D721Med (cell line): ENCODE measurements at places on chromosomes 6 and 20.

DNA sequence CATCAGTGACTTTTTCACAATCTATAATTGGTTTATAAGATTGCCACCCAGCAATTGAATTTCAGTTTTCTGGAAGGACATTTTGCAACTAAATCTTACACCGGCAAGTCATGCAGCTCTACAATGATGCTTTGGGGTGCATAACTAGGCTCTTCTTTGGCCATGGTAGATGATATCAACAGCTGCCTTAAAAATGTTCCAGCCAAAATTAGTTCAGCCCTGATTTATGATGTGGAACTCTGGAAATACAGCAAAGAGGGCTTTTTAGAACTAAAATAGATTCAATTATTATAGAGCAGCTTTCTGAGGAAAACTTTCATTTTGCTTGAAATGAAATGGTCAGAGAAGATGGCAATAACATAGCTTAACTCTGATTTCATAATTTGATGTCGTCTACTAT, 18.4 kb upstream of the MCM9 start:
- DNase-seq: no peak

GRCh38 chr6:122392564-122393350, 6.7 kb upstream of the HSF2 start:
- DNase-seq: no peak

DNA sequence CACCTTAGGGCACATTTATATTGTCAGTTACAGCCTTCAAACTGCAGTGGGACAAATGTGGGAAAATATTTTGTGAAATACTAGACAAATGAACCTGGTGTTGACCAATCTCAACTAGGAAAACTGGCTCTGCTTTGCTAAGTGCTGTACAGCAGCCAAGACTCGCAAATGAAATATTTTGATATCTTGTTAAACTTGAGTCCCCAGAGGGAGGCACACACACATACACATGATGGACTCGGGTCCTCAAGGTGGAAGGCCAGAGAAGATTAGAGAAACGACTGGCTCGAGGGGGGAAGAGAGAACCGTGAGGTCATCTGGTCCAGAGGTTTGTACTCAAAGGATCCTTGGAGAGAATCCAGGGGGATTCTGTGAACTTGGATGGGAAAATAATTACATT, 67.3 kb upstream of the JAG1 start:
- no peak for DNase-seq

DNA sequence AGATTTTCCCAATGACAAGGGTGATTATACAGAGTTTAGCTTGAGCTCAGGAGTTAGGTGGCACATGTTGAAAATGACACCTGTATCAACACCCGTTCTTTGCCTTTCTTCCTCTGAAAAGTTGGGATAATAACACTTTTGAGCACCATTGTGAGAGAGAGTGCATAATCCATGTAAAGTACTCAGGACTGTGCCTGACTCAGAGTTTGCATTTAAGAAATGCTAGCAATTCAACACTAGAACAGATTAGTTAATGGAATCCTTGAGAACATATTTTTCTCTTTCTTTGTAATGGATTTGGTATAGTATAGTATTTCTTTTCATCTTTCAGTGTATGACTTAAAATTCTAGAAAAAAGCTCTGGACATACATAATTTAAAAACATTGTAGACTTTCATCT, 449.2 kb downstream of the GJA1 start:
- DNase-seq: no peak

DNA sequence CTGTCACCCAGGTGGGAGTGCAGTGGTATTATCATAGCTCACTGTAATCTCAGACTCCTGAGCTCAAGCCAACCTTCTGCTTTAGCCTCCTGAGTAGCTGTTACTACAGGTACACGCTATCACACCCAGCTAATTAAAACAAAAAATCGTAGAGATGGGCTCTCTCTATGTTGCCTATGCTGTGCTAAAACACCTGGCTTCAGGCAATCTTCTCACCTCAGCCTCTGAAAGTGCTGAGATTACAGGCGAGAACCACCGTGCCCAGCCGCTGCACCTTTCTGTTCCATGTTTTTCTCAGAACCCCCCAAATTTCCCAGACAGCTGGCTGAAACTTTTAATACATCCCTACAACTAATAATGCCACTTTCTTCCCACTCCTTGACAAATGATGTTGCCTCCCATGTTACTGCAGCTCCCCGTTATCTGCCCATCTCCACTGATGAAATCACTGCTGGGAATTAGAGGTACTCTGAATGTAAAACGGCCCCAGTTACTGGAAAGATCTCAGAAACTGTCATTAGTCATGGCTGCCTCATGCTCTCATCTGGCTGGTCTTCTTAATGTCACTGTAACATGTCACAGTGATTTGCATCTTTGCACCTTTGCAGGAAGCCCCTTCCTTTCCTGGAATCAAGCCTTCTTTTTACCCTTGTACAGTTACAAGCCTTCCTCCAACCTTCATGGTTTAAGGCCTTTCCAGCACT, 697.5 kb downstream of the PRKN start:
- no peak for DNase-seq

- no peak for DNase-seq
Measured at GRCh38 chr6:121697921-121698320, 262.5 kb downstream of the GJA1 start.

- DNase-seq: no peak
Measured at GRCh38 chr6:146336191-146336590, 207.4 kb upstream of the RAB32 start.

DNA sequence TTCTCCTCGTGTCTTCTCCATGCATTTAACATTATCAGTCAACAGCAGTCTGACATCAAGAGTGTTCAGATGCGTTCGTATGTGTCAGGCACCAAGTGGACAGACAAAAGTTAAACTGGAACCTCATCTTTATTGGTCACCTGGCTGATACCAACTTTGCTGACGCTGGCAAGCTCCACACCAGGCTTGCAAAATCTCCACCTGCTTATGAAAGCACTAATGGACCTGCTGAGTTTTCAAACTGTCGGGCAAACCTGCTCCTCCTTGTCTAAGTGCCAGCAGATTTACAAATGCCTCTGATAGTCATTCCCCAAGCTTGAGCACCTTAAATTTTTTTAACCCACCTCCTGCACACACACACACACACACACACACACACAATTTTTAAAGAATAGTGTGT, 27.9 kb upstream of the DSP start:
- no peak for DNase-seq

DNA sequence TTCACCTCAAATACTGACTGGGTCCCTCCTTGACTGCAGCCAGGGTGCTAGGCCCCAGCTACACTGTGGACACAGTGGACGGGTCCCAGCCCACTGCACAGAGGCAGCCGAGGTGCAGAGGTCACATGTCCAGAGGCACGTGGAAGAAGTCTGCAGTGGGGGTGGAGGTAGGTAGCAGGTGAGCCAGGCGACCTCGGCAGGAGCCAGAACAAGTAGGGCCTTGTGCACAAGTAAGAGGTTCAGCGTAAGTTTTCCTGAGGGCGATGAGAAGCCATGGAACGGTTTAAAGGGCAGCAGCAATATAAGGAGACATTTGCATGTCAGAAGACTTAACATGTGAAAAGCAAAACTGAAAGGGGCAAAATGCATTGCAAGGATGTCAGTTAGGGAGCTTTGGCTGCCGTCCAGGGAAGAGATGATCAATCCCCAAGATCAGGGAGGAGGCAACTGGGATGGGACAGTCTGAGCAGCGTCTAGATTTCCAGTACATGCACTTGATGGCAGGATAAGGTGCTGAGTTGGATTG, 49.7 kb upstream of the SNX9 start:
- DNase-seq: no peak

DNA sequence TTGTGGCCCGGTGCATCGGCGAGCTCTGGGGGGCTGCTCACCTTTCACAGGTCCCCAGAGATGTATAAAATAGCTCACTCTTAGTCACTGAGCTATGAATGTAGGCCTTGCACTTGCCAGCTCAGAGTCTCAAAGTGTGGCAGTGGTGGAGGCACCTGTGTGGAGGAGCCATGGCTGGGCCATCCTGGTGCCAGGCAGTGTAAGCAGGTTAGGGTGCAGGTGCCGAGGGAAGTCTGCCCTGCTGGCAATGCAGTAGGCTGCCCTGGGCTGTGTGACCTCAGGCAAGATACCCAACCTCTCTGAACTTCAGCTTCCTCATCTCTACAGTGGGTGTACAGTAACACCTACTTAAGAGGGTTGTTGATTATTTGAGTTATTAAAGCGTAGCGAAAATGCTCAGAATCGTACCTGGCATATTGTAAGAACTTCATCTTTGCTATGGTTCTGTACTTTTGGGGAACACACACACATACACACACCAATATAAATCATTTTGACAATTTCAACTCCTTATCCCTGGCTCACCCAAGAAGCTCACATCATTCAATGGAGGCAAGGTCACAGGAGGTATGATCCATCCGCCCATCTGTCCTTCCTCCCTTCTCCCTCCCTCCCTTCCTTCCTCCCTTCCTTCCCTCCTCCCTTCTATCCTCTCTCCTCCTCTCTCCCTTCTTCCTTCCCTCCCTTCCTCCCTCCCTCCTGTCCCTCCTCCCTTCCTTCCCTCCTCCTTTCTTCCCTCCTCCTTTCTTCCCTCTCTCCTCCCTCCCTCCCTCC, 66.8 kb upstream of the STX16 start:
- DNase-seq: no peak

DNA sequence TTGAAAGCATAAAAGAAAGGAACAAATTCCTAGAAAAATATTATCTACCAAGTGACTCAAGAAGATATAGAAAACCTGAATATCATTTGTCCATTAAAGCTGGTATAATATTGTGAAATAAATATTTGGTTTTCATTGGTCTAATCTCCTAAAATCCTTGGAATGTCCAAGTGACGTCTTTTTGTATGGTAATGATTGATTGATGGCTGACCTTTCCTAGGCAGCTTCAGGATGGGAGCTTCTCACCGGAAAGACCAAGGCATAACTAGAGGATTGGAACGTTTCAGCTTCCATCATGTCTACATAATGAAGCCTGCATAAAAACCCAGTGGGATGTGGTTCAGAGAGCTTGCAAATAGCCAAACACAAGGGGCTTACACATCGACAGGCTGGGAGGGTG, 57.6 kb upstream of the MAN1A1 start:
- no peak for DNase-seq

- no peak for DNase-seq
Measured at GRCh38 chr6:136608991-136609390, 58.8 kb upstream of the MAP7 start.

GRCh38 chr20:46357030-46357514, 48.8 kb upstream of the CDH22 start:
- DNase-seq: no peak

- DNase-seq: no peak
Measured at GRCh38 chr20:6954219-6954618, 186.7 kb downstream of the BMP2 start.

- DNase-seq: no peak
Measured at GRCh38 chr6:26205625-26206574, 118.7 kb downstream of the HFE start.

GRCh38 chr6:71619836-71620235, 266.5 kb upstream of the RIMS1 start:
- DNase-seq: no peak

GRCh38 chr20:31717478-31718201, 5.0 kb downstream of the BCL2L1 start:
- DNase-seq: no peak

- DNase-seq: no peak
Measured at GRCh38 chr6:6795393-6795792, 206.9 kb downstream of the LY86 start.

GRCh38 chr6:152023613-152024012, 216.1 kb downstream of the ESR1 start:
- no peak for DNase-seq

DNA sequence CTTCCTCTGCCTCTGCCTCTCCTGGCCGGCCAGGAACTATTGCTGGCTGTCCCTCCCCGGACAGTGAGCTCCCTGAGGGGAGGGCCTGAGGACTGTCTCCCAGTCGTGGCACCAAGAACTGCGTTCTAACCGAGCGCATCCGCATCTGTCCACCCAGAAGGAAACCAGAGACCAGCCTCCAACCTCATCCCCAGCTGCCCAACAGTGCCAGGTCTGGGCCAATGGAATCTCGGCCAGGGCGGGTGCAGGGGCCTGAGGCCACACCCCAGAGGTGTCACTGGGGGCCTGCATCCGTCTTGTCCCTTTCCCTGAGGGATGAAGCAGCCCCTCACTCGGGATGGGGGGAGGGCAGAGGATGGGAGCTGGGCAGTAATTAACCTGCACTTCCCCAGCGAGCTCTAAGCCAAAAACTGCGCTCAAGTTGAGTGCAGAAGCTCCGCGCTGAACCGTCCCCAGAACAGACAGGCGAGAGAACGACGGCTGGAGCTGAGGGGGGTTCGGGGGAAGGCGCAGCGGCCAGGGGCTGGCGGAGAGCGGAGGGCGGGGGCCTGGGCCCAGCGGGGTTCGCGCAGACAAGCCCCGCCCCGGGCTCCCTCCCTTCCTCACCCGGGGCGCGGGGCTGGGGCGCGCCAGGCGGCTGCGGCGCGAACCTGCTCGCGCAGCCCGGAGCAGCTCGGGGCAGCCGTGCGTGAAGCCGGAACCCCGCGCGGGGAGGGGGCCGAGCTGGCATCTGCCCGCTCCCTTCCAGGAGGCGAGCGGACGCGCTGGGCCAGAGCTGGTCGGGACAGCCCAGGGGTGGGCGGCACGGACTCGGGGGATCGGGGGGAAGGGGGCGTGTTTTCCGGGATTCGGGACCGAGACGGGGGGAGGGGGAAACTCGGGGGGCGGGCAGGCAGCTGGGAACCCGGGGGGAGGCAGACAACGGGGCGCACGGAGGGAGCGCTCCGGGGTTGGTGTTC, 1.4 kb downstream of the TFEB start:
- peak; percentile 77 for DNase-seq

DNA sequence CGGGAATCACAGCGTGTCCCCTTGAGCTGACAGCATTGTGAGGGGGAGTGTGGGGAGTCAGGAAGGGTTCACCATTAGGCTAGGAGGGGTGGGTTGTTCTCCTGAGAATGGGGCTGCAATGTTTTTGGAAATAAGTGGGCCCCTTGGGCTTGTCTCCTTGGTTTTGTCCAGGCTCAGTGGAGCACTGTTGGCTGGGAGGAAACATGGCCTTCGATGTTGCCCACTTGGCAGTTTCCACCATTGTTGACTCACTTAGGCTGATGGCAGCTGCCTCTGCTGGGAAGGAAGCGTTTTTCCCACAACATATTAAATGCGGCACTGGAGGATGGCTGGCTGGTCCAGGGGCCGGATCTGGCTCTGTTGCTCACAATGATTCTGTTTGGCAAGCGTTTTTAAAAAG, 512.1 kb downstream of the QKI start:
- DNase-seq: no peak

GRCh38 chr6:37354526-37355384, 972 bp downstream of the RNF8 start:
- DNase-seq: peak; percentile 20

- no peak for DNase-seq
Measured at GRCh38 chr20:51440589-51440988, 101.9 kb downstream of the NFATC2 start.

- DNase-seq: no peak
Measured at GRCh38 chr20:326645-327185, 1.4 kb downstream of the SOX12 start.

DNA sequence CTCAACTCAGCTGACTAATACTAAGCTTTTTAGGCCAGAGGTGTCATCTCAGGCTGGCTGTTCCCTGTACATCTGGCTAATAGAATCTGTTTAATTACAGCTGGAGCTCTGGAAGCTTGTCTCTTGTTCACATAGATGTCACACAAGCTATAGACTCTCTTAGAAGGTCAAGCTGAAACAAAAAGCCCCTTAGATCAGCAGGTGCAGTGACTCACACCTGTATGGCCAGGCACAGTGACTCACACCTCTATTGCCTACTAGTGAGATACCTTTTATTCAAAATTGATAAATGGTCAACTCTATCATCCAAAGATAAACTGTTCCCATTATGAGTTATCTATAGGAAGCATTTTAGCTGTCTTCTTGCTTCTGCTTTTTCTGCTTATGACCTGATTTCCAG, 29.9 kb upstream of the MTHFD1L start:
- no peak for DNase-seq

GRCh38 chr6:95263840-95264239, 313.5 kb upstream of the MANEA start:
- no peak for DNase-seq
